ENCODE measurements at places on chromosomes 5 and 9.

DNA sequence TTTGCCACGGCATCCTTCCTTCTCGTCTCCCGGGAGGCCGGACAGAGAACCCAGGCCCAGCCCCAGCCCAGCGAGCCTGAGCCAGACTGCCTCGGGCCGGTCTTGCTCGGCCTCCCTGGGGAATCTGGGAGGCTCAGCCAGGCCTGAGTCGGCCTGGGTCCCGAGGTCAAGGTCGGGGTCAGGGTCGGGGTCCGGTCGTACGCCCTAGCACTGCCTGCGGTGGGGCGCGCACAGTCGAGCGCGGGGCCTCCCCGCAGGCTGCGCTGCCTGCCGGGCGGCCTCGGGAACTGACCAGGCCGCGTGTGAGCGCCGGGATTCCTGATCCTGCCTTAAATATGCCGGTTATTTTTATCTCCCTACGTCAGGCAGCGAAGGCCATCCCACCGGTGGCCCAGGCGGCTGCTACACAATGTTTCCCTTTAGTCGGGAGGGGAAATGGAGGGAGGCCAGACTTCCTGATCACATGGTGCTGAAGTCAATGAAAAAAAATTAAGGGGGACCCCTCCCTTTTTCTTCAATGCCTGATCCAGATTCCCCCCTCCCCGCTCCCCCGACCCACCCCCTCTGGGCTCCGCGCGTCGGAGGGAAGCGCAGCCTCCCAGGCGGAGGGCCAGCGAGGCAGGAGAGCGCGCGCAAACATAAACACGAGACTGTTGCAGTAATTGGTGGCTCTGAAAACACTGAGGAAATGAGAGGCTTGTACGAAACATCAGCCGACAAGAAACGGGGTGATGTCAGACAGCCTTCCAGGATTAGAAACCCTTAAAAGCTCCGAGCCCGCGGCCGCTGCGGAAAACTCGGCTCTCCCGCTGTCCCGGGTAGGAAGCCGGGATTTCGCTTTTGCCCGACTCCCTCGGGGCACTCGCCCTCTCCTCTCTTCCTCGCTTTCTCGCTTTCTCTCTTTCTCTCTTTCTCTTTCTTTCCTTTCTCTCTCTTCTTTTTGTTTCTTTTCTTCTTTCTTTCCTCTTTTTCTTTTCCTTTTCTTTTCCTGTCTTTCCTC lies 148.2 kb upstream of the KLF4 start:
- no peak for DNase-seq

- no peak for DNase-seq
Observed at GRCh38 chr9:137441289-137441934, at the start of gene ENTPD8. Gene ENTPD8, minus strand, starts transcription at chr9:137441357. Its CDS starts 3,072 bp downstream, at chr9:137438285.

DNA sequence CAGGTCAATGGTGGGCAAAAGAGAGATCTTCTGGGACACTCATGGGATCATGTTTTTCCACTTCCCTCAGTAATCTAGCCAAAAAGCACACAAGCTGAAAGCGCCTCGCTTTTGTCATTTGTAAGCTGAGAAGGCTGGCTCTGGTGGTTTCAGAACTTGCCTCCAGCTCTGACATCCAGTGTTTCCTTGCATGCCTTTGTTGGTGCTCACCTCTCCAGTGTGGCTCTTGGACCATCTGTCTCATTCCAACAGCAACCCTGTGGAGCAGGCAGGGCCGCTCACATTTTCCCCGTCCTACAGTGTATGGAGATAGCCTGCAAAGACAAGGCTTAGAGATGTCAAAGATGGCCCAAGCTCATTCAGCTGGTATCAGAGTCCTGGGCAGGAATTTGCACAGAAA lies 160.8 kb upstream of the KLF4 start:
- no peak for DNase-seq

DNA sequence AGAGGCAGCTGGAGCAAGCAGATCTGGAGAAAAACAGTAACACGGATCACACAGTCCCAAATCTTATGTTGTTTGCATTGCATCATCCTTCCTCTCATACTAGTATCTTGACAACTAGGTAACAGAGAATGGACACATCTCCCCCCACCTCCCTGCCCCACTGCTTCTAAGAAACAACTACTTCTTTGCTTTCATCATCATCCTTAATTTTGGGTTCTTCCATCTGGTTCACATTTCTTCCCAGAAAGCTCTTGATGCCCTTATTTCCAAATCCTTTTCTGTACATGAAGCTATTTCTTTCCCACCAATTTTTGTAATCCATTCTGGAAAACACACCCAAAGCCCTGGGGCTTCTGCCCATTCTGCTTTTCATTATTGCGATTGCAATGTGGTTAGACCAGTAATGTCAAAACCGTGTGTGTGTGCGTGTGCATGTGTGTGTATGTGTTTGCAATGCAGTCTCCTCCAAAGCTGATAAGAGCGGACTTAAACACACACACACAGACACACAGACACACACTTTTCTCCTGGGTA lies 254.7 kb upstream of the SLC30A5 start:
- no peak for DNase-seq

DNA sequence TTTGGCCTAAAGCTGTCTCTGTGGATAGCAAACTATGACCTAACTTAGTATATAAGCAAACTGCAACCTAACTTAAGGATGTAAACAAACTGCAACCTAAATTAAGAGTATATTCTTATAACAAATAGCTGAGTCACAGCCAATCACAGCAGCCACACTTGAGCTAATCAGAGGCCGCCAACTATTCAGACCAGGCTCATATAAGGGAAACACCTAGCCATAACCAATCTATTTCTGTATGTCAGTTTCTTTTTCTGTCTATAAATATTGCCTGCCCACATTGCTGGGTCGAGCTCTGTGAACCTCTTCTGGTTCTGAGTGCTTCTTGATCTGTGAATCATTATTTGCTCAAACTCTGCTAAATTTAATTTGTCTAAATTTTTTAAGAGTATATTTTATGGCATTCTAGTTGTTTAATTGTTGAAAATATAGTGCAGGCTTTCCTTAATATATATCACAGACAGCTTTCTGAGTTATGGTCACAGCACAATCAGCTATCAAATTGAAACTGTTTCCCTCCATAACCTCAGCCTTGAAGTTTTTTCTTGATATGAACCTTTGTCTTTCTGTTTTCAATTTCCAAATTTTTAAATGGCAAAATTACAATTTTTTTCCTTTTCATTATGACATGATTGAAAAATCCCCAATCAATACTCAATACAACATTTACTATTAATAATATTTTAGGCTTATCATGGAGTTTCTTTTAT lies 327.1 kb upstream of the NUDT12 start:
- DNase-seq: no peak

- no peak for DNase-seq
Observed at GRCh38 chr9:98142182-98142907, 23.3 kb upstream of the TRIM14 start.

- no peak for DNase-seq
Observed at GRCh38 chr5:129377504-129377903, 82.6 kb upstream of the ADAMTS19 start.

DNA sequence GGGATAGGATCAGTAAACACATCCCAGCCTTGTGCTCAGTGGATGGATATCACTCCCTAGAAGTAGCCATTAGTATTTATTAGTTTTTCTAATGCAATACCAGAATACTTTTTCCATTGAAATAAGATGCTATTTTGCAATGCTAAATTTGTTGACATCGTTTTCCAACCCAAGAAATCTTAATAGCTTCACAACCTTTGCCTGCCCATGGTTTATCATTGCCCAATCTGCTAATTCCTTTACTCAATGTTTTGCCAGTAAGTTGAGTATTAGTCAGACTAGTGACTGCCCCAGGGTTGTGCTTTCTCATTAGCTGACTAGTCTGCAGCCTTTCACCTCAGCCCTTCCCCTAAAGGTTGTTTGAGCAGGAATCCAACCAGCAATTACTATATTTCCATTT lies 62.9 kb downstream of the NREP start:
- DNase-seq: no peak
